ENCODE measurements at places on chromosomes 1 and 21.
A peak's percentile ranks its signal among the peaks of the same experiment; 100 is the strongest.

GRCh38 chr1:2125350-2126211 is 69.0 kb downstream of the FAAP20 start:
- DNase-seq = no peak

GRCh38 chr1:118918230-118918939 is 69.8 kb downstream of the TBX15 start:
- DNase-seq = no peak

DNA sequence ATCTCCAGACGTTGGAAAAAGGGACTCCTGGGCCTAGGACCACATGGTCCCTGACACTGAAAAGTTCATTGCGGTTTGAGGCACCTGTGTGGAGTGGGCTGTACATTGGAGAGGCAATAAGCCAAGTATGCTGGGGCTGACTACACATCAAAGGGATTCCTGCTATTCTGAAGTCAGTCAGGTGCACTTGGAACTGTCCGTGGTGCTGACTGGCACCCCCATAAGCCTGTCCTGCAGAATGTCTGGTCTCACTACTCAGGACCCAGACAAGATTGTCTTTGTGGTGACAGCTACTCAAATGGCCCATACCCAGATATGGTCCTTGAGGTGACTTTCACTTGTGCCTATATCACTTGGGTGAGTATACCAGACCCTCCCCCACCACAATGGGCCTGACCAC is 150.6 kb downstream of the RWDD3 start:
- DNase-seq = no peak

DNA sequence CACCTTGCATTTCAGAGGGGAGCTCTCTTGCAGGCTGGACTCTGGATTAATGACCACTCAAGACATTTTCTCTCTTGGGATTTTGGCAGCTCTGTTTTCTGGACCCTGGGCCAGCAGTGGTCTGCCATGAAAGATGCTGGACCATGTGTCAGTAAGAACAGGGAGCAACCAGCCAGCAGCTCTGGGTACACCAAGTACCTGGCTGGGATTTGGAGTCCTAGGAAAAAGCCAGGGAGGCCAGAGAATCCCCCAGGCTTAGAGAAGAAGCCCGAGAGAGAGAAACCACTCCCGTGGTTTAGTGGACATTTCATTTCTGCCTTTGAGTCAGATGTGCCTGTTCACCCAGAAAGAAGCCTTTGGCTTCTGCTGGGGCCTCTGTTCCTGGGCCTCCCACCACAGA is 2.5 kb downstream of the NFASC start:
- no peak for DNase-seq

DNA sequence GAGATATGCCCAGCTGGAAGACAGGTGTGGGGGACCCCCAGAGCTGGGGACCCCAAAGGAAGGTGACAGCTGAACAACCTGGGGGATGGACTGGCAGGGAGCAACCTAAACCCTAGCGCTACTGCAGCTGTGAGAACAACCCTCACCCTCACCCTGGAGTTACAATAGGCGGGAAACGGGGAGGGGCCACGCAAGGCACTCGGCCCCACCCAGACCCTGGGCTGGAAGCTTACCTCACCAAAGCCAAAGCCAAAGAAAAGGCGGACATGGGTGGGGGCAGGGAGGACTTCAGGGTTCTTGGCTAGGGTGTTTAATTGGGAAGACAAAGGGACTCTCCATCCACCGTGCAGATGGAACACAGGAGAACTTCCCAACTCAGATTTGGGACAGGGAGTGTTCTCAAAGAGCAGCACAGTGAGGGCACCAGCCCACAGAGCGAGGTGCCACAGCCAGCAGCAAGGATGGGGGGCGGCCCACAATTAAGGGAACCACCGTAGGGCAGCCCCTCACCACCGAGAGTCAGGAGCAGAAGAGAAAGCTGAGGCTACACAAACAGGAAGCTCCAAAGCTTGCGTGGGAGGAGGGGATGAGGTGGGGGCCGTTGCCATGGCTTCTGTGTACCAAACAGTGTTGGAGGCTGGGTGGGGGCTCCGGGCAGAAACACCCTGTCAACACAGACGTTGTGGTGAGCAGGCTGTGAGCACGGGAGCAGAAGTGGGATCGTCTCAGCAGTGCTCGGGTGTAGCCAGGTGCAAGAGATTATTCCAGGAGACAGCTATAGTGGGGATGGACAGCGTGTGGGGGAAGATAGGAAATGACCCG is 1.9 kb downstream of the TAGLN2 start:
- DNase-seq = peak; percentile 81

DNA sequence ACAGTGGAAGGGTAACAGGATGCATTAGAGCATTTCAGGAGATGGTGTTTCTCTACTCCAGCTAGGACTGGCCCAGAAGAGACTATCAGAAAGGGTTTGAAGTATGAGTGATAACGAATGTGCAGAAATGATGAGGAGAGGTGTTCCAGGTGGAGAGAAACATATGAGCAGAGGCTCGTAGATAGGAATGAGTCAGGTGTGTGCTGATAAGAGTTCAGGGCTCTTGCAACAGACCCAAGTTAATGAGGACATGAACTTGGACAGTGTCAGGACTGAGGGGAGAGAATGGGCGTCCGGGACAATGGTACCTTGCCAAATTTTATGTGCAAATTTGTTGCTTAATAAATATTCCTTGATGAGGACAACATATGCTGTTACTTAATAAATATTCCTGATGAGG is 183.9 kb upstream of the NFIA start:
- DNase-seq = no peak

DNA sequence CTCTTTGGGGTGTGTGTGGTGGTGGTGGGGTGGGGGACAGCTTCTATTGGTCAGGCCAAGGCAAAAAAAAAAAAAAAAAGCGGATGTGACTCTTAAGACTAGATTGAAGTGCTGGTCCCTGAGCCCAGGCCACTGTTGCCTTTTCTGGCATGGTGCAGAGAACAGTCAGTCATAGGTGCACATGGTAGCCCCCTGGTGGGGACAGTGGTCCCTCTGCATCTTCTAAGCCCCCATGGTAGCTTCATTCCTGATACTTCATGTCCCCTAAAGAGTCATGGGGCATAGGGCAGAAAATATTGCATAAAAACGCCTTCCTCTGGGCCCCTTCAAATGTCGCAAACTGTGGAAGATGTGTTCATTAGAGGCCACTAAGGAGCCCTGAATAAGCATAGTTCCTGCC is 371.8 kb downstream of the NPHP4 start:
- DNase-seq = no peak

DNA sequence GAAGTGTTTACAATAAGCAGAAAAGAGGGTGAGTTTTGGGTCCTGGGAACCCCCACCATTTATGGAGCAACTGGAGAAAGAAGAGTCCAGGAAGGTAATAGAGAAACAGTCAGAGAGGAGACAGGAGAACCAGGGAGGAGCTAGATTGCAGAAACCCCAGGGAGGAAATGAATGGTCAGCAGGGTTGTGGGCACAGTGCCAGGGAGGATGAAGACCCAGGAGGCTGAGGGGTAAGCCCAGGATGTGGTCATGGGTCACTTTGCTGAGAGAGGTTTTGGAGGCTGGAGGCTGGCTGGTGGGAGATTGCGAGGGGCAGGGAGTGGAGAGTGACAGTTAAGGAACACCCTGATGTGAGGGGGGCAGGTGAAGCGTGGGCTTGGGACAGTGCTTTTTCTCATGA is 169.9 kb upstream of the CSF3R start:
- no peak for DNase-seq
